Colonic mucosa (tissue), 4 donors: ENCODE measurements at places on chromosomes 12 and 14.

DNA sequence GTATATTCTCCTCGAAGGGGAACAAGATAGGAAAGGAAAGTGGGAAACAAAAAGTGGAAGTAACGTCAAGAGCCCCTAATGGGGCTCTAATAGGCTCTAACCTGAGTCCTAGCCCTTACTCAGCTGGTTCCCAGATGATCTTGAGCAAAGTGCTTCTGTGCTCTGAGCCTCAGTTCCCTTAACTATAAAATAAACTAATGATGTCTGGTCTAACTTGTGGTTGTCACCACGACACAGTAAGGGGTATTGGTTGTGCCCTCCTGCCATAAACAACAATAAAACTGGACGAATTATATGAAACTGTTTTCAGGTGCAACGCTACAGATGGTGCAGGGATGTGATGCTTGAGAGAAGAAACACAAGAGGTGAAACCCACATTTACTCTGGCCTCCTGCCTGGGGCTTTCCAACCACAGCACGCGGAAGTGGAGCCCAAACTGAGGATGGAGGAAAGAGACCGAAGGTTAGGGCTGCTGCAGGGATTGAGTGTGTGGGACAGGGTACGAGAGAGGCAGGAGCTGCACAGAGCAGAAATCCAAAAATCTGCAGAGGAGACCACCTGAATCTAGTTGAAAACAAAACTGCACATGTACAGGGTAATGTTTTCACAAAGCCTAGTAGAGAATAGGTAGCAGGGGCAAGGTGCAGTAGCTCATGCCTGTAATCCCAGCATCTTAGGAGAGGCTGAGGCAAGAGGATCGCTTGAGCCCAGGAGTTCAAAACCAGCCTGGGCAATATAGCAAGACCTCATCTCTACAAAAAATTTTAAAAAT lies 45.6 kb upstream of the BCL2L14 start:
- peak; percentile 85 for DNase-seq

DNA sequence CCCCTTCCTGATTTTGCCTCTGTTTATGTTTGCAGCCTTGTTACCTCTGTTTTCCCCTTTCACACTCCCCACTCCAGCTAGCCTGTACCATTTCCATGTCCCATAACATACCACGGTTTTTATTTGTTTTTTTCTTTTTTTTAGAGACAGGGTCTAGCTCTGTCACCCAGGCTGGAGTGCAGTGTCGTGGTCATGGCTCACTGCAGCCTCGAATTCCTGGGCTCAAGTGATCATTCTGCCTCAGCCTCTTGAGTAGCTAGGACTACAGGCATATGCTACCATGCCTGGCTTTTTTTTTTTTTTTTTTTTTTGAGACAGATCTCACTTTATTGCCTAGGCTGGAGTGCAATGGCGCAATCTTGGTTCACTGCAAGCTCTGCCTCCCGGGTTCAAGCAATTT lies 18.4 kb upstream of the SAMD4A start:
- DNase-seq = no peak

GRCh38 chr14:92223025-92223424 lies 99.9 kb upstream of the SLC24A4 start:
- DNase-seq = no peak

- no peak for DNase-seq
These were observed 86.3 kb downstream of the RMST start for GRCh38 chr12:97548931-97549330.

- DNase-seq = peak; percentile 64
These were observed 89.7 kb downstream of the TMCC3 start for GRCh38 chr12:94560431-94561221.

DNA sequence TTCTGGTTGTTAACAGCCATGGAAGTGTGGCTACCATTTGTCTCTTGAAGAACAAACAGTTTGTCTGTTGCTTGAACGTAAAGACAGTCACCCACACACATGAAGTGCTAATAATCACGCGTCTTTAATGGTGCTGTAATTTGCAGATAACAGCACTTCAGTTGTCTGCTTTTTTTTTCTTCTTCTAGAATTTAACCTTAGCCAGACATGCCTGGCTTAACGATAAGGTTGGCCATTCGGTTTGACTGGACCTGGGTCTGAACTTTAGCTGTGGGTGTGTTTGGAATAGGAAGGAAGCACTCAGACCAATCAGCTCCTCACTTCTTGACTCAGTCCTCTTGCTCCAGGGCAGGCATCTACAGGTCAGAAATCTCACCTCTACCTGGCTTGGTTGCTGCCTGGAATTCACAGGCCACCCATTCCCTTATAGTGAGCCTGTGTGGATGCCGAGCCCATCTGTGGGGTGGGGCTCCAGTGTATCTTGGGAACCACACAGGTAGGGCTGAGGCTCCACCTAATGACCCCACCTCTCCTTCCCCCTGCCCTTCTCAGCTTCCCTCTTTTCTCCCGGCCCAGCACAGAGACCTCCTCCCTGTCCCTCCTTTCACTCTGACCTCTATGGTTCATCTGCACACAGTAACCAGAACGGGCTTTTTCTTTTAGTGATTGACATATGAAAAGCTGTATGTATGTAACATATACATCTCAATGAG lies 246.4 kb upstream of the PWP1 start:
- DNase-seq = no peak

DNA sequence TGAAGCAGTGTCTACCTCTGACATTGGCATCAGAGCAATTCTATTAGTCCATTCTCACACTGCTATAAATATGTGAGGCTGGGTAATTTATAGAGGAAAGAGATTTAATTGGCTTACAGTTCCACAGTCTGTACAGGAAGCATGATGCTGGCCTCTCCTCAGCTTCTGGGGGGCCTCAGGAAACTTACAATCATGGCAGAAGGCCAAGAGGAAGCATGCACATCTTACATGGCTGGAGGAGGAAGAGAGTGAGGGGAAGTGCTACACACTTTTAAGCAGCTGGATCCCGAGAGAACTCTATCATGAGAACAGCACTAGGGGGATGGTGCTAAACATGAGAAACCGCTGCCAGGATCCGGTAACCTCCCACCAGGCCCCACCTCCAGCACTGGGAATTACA lies 25.7 kb upstream of the SEL1L start:
- no peak for DNase-seq

GRCh38 chr12:49294804-49295081 lies 204 bp upstream of the PRPH start:
- DNase-seq = no peak

- peak; percentile 13 for DNase-seq
These were observed 117.9 kb downstream of the DICER1 start for GRCh38 chr14:95039259-95039992.

GRCh38 chr12:100168562-100168961 lies 25.9 kb upstream of the BLTP3B start:
- no peak for DNase-seq

- no peak for DNase-seq
These were observed 60.5 kb downstream of the GPATCH2L start for GRCh38 chr14:76212242-76212641.

DNA sequence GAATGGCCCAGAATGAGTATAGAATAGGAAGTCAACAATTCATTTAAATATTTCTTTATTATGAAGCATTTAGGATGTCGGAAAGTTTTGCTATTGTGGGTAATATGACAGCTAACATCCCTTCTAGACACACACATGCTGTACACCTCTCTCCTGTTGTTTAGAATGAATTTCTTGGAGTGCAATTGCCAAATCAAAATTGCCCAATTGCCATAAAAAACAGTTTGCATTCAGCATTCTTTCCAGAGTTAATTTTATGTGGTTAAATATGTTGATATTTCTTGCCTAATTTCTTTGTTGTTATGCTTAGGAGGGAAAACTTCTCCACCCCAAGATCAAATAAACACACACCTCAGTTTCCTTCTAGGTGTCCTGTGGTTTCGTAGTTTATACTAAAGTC lies 16.9 kb upstream of the SMCO2 start:
- DNase-seq = no peak

DNA sequence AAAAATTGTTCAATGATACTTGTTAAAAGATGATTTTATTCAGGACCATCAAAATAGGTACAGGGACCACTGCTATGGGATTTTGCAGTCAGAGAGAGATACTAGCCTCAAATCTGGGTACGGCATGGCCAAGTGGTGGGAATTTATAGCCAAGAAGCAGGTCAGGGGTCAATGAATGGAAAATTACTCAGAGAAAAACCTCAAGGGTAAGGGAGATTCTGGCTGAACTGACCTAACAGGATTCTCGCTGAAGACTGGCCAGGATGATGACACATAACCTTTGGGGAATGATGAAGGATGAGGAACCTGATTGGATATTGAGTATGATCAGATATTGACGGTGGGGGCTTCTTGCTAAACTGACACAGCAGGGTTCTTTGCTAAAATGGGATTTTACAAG lies 32.7 kb downstream of the DEPDC4 start:
- no peak for DNase-seq

- no peak for DNase-seq
These were observed 191.4 kb upstream of the BCL2L14 start for GRCh38 chr12:11879306-11879705.

- no peak for DNase-seq
These were observed 36.5 kb downstream of the FBXO33 start for GRCh38 chr14:39395555-39396254.

DNA sequence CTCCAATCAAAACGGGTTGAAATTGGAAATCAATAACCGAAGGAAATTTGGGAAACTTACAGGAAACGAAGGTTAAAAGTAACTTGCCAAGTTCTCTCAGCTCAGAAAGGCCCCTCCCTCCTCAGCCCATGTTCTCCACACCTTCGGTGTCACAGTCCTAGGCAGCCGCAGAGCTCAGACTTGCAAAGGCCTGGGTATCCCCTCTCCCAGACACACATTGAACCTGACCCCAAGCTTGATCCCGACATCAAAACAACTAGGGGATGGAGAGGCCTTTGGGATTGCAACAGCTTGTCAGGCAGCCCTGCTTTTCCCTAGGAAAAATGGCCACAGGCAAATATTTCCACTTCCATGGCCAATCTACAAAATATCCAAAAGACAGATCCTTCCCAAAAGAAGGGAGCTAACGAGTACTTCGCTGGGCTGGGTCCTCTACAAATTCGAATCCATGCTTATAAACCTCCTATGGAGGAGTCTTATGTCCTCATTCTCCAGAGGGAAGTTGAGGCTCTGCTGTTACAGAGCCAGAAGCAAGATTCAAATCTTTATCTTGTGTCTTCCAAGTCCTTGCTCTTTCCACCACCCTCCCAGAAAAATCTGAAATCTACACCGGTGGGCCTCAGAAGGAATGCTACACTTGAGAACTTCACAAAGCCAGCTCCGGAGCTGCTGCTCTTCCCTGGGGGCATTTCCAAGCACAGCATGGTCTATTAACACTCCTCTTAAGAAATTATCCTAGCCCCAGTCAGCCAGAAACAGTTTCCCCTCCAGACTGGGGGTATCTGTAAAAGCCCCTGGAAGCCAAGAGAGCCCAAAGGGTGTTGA lies 35.7 kb upstream of the PNMA1 start:
- DNase-seq = peak; percentile 32

GRCh38 chr14:95526483-95527386 lies 8.1 kb upstream of the GLRX5 start:
- DNase-seq = no peak

DNA sequence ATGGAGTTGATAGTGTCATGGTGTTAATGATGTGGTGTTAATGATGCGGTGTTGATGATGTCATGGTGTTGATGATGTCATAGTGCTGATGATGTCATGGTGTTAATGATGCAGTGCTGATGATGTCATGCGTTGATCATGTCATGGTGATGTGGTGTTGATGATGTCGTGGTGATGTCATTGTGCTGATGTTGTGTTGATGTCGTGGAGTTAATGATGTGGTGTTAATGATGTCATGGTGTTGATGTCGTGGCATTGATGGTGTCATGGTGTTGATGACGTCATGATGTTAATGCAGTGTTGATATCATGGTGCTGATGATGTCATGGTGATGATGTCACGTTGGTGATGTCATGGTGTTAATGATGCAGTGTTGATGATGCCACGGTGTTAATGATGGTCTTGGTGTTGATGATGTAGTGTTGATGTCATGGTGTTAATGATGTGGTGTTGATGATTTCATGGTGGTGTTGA lies 49.1 kb upstream of the RIMBP2 start:
- DNase-seq = no peak

- no peak for DNase-seq
These were observed 3.9 kb upstream of the POC1B start for GRCh38 chr12:89529738-89530137.

DNA sequence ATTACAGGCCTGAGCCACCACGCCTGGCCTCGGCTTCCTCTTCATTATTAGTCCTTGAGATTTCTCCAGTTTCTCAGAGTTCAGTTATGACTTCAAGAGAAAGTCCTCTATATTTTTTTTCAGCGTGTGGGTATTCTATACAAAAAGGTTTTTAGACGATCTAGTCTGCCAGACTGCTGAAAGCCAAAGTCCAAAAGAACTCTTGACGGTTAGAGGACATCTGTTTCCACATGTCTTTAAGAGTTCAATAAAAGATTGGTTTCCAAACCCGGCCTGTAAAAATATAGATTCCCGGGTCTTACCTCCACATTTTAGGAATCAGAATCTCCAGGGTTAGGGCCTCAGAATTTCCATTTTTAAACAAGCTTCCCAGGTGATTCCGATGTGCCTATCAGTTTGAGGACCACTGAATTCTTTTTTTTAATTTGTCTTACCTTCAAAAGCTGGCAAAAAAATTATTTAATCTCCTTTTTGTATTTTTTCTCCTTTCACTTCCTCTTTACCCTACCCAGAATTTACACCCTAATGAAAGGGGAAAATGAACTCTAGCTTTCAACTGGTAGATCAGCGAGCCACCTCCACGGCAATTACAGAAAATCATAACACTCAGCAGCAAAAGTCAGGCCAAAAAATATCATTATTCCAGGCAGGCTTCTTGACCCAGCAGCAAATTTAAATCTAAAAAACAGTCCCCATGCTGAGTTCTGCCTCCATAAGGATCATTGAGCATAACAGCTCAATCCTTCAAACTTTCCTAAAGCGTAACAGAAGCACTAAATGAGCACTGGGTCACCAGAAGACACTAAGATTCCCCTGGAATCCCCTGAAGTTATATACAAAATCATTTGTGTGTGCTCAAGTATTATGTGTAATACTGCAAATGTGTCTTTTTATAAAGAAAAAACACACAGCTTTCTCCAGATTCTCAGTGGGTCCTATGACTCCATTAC lies 8.7 kb downstream of the NT5DC3 start:
- no peak for DNase-seq

- DNase-seq = no peak
These were observed 24.6 kb downstream of the SRRM4 start for GRCh38 chr12:119005913-119006312.

DNA sequence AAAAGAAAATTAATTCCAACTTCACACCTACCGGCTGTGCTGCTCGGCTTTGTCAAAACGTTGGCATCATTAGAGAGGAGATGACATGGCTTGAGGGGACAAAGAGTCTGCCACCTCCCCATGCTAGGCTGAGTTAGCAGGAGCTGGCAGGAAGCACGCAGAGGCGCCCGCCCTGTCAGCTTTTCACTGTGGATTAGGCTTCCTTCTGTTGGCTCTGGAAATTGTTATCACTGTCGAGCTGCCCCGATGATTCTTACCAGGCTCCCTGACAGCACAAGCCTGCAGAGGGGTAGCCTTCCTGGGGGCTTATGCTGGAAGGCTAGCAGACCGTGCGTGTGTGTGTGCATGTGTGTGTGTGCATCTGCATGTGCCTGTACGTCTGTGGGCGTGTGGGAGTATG lies 490.9 kb upstream of the TBX3 start:
- no peak for DNase-seq
